Activated naive CD8-positive, alpha-beta T cell treated with anti-CD3 and anti-CD28 coated beads, Interleukin-2, amount 10 ng/mL, durations not matched to agents 7 days and 5 days (primary cell): ENCODE measurements at places on chromosomes 12 and 14.

GRCh38 chr12:87827638-87828264 lies 201.4 kb downstream of the C12orf50 start:
- no peak overlapping the region for H3K4me3 ChIP-seq
- no peak overlapping the region for H3K27ac ChIP-seq
- H3K4me1 ChIP-seq, result no peaks in the 10 kb centered on the region
- no peaks in the 10 kb centered on the region for H3K27me3 ChIP-seq
- no peaks in the 10 kb centered on the region for H3K36me3 ChIP-seq

GRCh38 chr14:94368956-94369355 lies 19.4 kb downstream of the SERPINA1 start:
- H3K4me1 ChIP-seq, result no peaks in the 10 kb centered on the region
- DNase-seq, result no peak
- no peaks in the 10 kb centered on the region for H3K36me3 ChIP-seq
- no peak overlapping the region for H3K4me3 ChIP-seq
- peaks cover 2% of the 10 kb centered on the region for H3K27me3 ChIP-seq

- no peaks in the 10 kb centered on the region for H3K4me1 ChIP-seq
- H3K27me3 ChIP-seq, result peaks cover 3% of the 10 kb centered on the region
- no peak for DNase-seq
- H3K27ac ChIP-seq, result no peak overlapping the region
Measured at GRCh38 chr12:228846-229200, 14.9 kb upstream of the SLC6A12 start.

DNA sequence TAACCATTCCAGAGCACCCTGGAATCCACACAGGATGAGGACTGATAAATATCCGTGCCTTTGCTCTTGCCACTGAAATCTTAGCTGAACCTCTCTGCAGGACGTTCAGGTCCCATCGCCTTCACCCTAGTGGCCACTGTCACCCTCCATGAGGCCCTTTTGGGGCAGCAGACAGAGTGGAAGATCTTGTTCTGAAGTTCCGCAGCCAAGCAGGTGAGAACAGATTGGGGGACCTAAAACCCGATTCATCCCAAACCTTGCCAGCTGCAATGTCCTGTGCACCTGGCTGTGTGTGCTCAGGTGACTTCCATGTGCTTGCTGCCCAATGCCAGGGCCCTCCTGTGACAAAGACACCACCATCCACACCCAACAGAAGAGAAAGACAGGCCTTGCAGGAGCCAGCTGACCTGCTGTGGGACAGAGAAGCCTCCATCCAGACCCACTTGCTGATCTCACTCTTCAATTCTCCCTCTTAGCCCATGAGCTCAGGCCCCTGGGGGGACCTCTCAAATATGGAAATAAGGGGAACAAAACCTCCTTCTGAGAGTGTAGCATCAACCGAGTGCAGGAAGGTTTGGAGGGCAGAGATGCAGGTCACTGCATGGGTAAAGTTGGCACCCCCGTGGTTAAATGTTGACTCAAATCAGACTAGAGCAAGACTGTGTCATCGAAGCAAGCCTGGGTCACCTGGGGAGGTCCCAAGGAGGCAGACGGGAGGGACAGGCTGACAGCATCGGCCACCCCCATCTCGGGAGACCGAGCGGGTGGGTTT lies 308.7 kb upstream of the DIO3 start:
- no peak overlapping the region for H3K4me3 ChIP-seq
- no peak for DNase-seq
- H3K27ac ChIP-seq, result no peak overlapping the region
- H3K36me3 ChIP-seq, result no peaks in the 10 kb centered on the region
- H3K27me3 ChIP-seq, result peaks cover 8% of the 10 kb centered on the region
- peaks cover 11% of the 10 kb centered on the region for H3K4me1 ChIP-seq

DNA sequence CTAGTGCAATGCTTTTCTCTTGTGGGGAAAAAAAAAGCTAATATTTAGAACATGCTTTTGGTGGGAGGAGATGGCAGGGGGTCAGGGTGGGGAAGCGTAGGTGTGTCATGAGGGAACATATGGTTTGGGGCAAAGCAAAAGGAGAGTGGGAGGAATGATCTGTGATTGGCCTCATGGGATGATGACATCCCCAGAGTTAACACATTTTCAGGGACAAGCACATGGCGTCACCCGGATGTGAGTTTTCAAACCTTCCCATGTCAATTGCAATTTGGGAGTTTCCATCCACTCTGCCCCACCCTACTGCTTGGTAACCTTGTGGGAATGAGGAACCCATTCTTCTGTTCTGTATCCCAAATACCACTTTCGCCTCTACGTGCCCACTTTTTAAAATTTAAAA lies 164.2 kb downstream of the SSPN start:
- H3K4me1 ChIP-seq, result no peaks in the 10 kb centered on the region
- no peak overlapping the region for H3K27ac ChIP-seq
- peaks cover 2% of the 10 kb centered on the region for H3K36me3 ChIP-seq
- H3K4me3 ChIP-seq, result no peak overlapping the region
- no peak for DNase-seq
- H3K27me3 ChIP-seq, result no peaks in the 10 kb centered on the region

DNA sequence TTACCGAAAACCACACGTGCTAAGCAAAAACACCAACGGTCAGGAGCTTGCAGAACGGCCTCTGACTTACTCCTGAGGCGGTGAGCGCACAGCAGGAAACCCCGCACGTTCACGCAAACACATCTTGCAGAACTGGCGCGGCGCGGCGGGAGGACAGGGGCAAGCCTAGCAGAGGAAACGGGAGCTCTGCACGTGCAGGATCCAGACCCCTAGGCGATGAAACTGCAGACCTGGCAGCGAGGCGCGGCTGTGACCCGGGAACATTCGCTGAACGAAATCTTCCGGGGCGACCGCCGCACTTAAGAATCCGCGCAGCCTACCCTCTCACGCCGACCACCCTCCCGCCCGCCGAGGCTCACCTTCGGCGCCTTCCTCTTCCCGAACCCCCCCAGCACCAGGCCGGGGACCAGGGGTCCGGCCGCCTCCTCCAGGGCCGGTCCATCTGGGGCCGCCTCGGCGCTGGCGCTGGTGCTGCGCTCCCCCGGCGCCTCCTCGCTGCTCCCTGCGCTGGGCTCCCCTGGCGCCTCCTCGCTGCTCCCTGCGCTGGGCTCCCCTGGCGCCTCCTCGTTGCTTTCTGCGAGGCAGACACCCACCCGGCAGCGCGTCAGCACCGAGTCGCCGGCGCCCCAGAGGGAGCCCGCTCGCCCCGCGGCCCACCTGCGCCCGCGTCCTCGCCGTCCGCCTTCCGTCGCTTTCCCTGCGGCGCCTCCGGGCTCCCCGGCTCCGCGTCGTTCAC lies 615 bp downstream of the DDX51 start:
- no peak for DNase-seq
- H3K27me3 ChIP-seq, result no peaks in the 10 kb centered on the region
- peak overlapping the region; percentile 91 for H3K4me3 ChIP-seq
- H3K27ac ChIP-seq, result peak overlapping the region; percentile 88
- H3K36me3 ChIP-seq, result peaks cover 6% of the 10 kb centered on the region
- H3K4me1 ChIP-seq, result peaks cover 19% of the 10 kb centered on the region

GRCh38 chr12:89016970-89017778 lies 335.1 kb downstream of the DUSP6 start:
- peaks cover 23% of the 10 kb centered on the region for H3K4me1 ChIP-seq
- H3K36me3 ChIP-seq, result peaks cover 6% of the 10 kb centered on the region
- H3K27me3 ChIP-seq, result peaks cover 21% of the 10 kb centered on the region
- H3K27ac ChIP-seq, result peak overlapping the region; percentile 60

GRCh38 chr12:93261505-93262094 lies 116.1 kb upstream of the NUDT4 start:
- no peak overlapping the region for H3K27ac ChIP-seq
- no peaks in the 10 kb centered on the region for H3K4me1 ChIP-seq
- H3K27me3 ChIP-seq, result no peaks in the 10 kb centered on the region

DNA sequence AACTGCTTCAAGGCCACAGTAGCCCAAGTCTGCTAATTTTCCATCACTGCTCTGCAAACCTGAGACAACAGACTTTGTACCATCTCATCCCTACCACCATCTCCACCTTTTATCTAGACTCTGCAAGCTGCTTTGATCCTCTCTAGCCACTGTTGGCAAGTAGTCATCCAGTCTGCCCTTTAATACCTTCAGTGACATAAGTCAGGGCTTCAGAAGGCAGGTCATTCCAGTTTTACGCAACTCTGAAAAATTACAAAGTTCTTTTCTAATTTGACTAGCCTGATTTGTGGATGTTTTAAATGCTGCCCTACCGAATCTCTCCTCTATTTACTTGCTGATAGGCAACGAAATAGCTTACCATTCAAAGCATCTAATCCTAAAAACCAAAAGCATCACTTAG lies 2.8 kb downstream of the FERMT2 start:
- no peak overlapping the region for H3K27ac ChIP-seq
- H3K36me3 ChIP-seq, result no peaks in the 10 kb centered on the region
- H3K4me3 ChIP-seq, result no peak overlapping the region
- peaks cover 63% of the 10 kb centered on the region for H3K27me3 ChIP-seq

- DNase-seq, result no peak
- no peak overlapping the region for H3K4me3 ChIP-seq
- no peak overlapping the region for H3K27ac ChIP-seq
- no peaks in the 10 kb centered on the region for H3K4me1 ChIP-seq
- no peaks in the 10 kb centered on the region for H3K36me3 ChIP-seq
Measured at GRCh38 chr14:92704821-92705220, 43.6 kb downstream of the LGMN start.

DNA sequence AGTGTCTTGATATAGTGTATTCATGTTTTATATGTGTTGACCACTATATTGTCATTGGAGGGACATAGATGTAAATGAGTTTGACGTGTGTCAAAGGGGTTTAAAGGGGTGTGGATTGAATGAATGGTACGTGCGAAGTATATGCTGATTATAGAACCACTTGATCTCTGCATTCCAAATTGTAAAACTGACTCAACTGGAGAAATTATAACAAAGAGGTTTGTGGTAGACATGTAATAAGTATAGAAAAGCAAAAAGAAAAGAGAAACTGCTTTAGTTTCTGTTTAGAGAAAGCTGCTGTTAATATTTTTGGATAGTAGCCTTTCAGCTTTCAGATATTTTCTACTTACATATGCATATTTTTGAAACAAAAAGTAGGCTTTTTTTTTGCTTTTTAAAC lies 8.9 kb upstream of the MYRFL start:
- DNase-seq, result no peak
- no peak overlapping the region for H3K27ac ChIP-seq
- H3K4me1 ChIP-seq, result no peaks in the 10 kb centered on the region
- H3K27me3 ChIP-seq, result peaks cover 2% of the 10 kb centered on the region
- H3K4me3 ChIP-seq, result no peak overlapping the region

- H3K4me1 ChIP-seq, result peaks cover 9% of the 10 kb centered on the region
- no peak overlapping the region for H3K27ac ChIP-seq
- H3K27me3 ChIP-seq, result no peaks in the 10 kb centered on the region
Measured at GRCh38 chr14:89330236-89331002, 86.6 kb downstream of the FOXN3 start.

- H3K27me3 ChIP-seq, result peaks cover 5% of the 10 kb centered on the region
- H3K36me3 ChIP-seq, result peaks cover 8% of the 10 kb centered on the region
- H3K27ac ChIP-seq, result no peak overlapping the region
- H3K4me1 ChIP-seq, result peaks cover under 1% of the 10 kb centered on the region
- DNase-seq, result peak; percentile 35
- H3K4me3 ChIP-seq, result no peak overlapping the region
Measured at GRCh38 chr12:53060721-53061276, 10.9 kb downstream of the TNS2 start.
